Stimulated activated CD8-positive, alpha-beta memory T cell treated with anti-CD3 and anti-CD28 coated beads, Interleukin-2, amount 100 ng/mL, for 1 hour (primary cell): ENCODE measurements at places on chromosomes 1 and 21.

DNA sequence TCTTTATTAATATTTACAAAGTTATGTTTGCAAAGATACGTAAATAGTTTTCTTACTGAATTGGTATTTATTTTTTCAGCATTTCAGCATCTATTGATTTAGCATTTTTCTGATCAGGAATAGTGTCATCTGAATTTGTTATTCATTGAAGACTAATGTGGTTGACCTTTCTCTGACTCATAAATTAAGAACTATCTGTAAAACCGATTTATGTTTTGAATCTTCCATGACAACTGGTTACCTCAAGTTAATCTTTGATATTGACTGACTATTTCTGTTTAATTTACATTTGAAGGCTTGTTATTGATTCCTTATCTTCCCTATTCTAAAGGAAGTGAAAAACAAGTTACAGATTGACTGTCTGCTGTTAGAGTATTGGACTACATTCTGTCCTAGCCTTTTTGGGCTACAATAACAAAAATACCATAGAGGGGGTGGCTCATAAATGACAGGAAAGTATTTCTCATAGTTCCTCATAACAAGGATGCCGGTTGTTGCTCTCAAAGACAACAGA, 1131.4 kb downstream of the PLA2G4A start:
- DNase-seq = no peak

GRCh38 chr21:30882866-30883597, 1.7 kb upstream of the KRTAP11-1 start:
- no peak for DNase-seq

- no peak for DNase-seq
Observed at GRCh38 chr1:212587016-212587887, 21.3 kb upstream of the ATF3 start.

- no peak for DNase-seq
Observed at GRCh38 chr21:25459365-25459764, 147.9 kb downstream of the MRPL39 start.

GRCh38 chr1:212702672-212703071, 3.0 kb upstream of the BATF3 start:
- DNase-seq = no peak

DNA sequence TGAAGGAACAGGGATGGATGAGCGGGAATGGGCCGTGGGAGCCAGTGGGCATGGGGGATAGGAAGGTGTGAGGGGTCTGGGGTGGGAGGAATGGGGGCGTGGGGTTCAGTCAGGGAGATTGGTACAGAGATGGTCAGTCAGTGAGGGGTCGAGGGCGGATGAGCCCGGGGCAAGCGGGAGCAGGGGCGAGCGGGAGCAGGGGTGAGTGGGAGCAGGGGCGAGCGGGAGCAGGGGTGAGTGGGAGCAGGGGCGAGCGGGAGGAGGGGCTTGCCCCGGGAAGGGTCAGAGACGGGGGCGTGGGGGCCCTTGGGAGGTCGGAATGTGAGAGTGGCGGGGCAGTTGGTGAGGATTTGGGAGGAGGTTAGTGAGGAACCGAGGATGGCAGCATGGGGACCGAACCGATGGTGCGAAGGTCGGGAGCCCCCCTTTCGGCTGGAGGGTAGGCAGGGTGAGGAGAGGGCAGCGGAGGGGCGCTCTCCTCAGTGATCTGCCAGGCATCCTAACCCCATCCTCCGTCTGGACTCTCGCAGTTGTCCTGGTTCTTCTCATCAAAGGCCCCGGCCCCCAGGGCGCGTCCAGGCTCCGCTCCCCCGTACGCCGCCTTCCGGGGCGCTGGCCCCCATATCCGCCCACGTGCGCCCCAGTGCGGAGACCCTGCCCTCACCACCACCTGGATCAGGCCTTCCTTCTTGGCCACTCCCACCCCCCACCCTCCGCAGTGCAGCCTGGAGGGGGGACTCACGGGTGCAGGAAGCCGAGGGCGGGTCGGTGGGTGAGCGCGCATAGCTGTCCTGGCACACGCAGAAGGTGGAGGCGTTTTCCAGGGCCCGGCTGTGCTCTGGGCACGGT, 11.2 kb downstream of the EPHA10 start:
- no peak for DNase-seq

- no peak for DNase-seq
Observed at GRCh38 chr21:34794686-34795085, 125.9 kb downstream of the CLIC6 start.

GRCh38 chr1:119962296-119962968, 66.1 kb upstream of the ADAM30 start:
- DNase-seq = no peak

- no peak for DNase-seq
Observed at GRCh38 chr1:40519517-40519916, 10.9 kb downstream of the EXO5 start.
